ENCODE measurements at places on chromosomes 12 and 14.

GRCh38 chr14:43503508-43503907, 1003.6 kb downstream of the FSCB start:
- no peak for DNase-seq

DNA sequence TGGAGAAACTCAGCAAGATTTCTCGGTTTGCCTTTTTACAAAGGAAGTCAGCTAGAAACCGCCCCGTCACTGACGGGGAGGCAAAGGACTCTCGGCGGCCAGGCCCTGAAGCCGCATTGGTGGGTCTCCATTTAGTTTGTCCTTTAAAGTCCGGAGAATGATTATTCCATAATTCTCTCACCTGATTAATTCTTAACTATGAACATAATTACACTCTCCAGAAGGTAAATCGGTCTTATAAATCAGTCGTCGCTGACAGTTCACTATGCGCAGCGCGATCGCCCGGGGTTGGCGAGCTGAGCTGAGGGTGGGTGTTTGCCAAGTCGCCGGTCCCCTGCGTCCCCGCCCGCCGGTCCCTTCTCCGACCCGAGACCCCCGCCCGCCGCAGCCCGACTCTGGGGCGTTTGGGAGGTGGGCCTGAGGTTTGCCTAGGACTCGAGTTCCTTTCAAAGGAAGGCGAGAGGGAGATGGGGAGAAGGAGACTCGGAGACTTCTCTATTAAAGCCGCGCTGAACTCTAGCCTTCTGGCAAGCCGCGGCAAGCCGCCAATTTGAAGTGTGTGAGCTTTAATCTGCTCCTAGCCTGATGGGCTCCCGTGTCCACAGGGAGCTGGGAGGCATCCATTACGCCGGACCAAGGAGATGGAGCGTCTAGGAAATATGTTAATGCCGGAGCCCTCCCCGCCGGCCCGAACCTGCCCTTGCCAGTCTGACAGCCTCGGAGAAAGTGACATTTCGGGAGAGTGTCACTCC, 392.9 kb downstream of the NOVA1 start:
- DNase-seq, result no peak

DNA sequence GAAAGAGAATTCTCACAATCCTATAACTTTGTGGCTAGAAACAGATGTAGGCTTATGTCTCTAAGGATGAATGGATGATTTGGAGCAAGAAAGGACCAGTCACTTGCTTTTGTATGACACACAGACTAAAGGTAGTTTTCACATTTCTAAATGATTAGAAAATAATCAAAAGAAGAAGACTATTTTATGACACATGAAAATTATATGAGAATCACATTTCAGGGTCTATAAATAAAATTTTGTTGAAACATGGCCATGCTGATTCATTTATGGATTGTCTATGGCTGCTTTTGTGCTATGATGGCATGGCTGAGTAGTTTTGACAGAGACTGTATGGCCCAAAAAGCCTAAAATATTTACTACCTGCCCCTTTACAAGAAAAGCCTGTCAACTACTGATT, 49.4 kb upstream of the FRMD6 start:
- DNase-seq, result no peak

DNA sequence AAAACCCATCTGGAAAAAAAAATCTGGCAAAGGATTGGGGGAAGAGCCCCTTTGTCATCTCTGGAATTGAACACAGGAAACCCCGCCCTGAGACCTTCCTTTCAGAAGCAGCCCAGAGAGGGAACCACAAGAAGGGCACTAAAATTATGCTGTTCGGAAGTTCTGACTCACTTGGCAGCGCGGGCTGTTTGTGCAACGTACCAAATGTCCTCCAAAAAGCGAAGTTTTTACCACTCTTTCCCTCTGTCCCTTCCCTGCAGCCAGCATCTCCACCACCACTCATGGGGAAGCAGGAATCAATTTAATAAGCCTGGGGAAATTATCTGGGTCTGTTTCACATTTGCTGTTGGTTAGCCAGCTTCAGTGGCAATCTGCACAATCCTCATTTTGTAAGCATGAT, 3.2 kb upstream of the SYNE3 start:
- peak; percentile 64 for DNase-seq

DNA sequence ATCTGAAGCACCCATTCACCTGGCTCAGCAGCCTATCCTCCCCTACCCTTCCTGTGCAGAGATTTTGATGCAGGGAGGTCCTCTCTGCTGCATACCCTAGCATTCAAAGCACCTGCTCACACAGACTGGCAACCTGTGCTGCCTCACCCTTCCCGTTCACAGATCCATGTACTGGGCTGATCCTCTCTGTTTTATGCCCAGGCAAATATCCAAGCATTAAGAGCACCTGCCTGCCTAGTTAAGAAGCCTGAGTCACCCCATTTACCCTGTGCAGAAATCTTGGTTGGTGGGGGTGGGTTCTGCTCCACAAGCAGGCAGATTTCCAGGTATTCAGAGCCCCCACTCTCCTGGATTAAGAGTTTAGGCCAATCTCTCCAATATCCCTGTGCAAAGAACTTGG, 8.4 kb downstream of the TAS2R13 start:
- no peak for DNase-seq

DNA sequence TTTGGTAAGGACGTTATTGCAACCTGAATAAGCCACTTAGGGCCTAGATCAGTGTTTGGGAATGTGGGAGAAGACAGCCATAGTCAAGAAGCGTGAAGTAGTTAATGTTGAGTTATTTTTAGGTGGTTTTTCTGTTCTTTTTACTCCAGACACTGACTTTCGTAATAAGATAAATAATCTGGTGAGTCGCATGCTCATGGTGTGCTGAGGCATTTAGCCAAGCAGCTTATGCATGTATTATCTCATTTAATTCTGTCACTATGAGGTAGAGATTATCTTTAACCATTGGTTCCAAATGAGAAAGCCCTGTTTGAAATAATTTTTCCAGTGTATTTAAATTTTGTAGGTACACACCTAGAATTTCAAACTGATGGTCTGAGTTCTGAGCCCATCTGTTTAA, 67.3 kb downstream of the RCOR1 start:
- no peak for DNase-seq

- DNase-seq, result no peak
These were observed 418.8 kb downstream of the KCNH5 start for GRCh38 chr14:62626416-62626815.

GRCh38 chr12:114695305-114695592, 11.3 kb upstream of the TBX3 start:
- no peak for DNase-seq

- no peak for DNase-seq
These were observed 17.4 kb downstream of the BICDL1 start for GRCh38 chr12:120006258-120006975.

GRCh38 chr12:114984634-114985061, 300.7 kb upstream of the TBX3 start:
- DNase-seq, result no peak

GRCh38 chr14:89455412-89455811, 38.4 kb upstream of the FOXN3 start:
- no peak for DNase-seq

DNA sequence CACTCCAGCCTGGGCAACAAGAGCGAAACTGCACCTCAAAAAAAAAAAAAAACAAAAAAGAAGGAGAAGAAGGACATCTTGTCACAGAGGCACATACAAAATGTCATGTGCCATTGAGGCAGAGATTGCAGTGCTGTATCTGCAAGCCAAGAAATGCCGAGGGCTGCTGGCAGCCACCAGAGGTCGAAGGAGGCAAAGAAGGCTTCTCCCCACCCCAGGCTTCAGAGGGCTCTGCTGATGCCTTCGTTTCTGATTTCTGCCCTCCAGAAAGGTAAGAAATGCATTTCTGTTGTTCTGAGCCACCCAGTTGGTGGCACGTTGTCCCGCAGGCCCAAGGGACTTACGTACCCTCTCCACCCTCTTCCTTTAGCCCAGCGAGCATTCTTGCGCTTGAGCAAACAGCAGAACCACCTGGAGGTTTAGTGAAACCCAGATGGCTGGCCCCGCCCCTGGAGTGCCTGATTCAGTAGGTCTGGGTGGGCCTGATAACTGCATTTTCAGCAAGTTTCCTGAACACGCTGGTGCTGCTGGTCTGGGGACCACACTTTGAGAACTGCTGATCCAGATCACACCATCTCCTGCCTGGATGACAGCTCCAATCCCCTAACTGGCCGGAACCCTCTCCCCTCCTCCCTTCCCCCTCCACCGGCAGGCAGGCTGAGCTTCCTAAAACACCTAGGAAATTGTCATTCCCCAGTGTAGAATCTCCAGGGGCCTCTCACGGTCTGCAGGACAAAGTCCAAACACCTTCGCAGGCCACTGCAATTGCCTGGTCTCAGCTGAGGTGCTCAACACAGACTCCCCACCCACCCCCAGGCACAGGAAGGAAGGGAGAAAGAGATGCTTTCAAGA, 21.1 kb upstream of the SCARB1 start:
- no peak for DNase-seq

DNA sequence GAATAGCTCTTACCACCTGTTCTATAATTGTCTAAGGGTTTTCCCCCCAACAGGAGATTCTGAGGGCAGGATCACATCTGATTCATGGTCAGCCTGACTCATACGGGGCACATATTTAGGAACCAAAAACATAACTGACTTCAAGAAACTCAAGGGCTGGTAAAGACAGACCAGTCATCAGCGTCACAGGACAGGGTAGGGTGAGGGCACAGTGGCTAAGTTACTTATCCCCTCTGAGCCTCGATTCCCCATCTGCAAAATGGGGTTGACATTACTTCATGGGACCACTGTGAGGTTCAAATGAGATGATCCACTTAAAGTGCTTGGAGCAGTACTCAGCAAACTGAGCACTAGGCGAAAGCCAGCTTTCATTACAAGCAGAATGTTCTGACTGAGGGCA, 606 bp downstream of the CINP start:
- DNase-seq, result peak; percentile 21
